NCI-H1417 (cell line): ENCODE measurements at places on chromosomes 5 and 9.

DNA sequence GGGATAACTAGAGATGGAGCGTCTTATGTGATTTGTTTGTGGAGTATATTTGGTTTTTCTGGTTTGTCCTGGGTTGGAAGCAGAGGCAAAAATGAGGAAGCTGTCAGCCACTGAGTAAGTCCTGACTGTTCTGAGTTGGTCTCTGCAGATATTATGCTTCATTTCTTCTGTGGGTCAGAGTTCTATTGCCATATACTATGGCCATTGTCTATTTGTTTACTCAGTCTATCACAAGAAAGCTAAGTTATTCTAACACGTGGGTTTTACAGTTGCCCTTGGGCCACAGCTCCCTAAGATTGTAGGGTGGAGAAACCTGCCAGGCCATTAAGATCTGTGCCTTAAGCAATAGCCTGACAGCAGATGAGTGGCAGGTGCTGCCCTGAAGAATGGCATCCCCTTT is 3.0 kb upstream of the CTSV start:
- no peak for DNase-seq

GRCh38 chr5:175897285-175897684 is 25.9 kb downstream of the CPLX2 start:
- DNase-seq: no peak

- no peak for DNase-seq
Measured at GRCh38 chr5:150058480-150059126, 27.8 kb downstream of the CSF1R start.

DNA sequence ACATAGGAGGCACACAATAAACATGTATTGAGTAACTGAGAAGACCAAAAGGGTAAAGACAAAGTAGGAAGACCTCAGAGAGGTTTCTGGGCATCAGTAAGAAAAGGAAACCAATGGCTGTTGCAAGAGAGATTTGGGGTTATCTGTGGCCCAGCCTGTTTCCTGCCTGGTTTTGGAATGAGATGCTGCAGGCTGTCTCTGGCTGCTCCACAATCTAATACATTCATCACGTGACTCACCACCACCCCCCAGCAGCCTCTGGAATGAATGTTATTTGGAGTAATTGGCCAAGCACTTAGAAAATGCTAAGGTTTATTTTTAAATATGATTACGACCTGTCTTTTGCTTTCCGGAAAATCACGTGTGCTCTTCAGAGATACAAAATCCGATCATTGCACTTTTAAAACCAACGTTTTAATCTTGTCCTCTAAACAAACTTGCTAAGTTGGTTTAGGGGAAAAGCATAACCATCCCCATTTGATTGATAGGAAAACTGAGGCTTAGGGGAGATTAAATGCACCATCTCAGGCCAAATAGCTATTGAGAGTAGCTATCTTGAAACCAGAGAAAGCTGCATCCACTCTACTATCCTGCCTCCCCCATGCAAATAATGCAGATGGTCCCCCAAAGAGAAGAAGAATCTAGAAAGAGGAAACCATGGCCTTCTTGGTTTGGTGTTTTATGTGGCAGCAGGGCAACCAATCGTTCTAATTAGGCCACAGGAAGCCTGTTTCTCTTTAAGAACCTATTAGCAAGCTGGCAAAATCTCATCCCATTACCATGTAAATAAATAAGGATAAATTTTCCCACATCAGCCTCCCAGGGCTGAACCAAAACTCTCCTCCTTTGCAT is 151.8 kb upstream of the ADRA1B start:
- DNase-seq: no peak

DNA sequence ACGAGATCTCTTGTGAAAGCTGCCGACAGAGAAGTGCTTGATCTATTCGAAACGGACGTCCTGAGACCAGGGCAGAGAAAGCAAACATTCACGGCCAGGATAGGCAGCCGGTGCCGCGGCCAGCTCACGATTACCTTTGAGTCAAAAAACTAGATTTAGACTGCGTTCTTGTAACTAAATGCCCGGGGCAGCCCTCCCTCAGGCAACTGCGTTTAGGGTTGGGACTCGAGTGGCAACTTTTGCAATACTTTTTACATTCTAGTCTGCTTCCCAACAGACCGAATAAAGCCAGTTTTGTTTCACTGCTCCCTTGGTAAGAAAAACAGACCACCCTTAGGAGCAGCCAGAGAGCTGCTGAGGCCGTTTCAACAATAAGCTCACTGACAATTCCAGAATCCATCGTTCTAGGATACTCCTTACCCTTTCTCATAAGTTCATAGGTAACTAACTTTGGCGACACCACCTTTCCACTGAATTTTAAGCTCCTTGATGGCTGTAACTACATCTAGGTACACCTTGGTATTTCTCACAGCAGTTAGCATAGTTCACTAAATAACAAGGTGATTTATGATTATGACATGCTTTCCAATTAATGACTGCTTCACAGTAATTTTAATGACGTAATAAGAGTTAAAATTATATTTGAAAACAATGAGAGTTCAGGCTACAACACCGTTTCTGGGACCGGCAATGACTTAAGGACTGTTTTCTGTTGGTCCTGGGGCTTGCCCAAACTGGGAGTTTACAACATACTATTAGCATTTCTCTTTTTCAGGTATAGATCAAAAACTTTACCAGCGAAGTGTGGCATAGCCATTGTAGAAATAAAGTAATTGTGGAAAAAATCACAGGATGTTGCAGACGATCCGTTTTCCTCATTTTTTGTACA is 899 bp upstream of the RAPGEF6 start:
- DNase-seq: no peak

GRCh38 chr9:38000735-38001134 is 68.3 kb downstream of the SHB start:
- no peak for DNase-seq

DNA sequence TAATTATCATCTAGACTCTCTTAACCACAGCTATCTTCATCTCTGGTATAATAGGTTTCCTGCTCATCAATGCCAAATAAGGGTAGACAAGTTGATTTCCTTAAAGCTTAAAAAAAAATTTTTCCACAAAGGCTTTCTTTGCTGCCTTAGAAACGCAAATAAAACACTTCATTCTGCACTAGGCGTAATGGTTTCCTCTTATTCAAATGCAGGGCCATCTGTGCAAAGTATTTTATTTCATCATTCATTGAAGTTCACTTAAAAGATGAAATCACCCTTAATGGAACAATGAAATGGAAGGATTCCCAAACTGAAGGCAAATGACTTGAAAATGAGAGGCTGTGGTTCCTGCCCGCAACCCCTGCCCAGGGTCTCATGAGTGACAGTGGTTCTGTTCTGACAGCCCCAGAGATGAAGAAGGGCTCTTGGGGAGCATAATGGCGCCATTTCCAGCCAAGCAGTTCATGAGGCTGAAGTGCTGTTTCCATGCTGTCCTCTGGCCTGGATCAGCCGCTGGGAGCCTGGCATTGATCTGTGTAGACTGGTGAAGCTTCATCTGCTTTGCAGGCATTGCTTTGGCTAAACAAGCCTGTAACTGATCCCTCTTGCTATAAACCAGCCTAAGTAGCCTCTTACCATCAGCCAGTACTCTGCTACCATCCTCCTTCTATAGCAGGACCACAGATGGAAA is 276.9 kb upstream of the WWC1 start:
- DNase-seq: no peak

- no peak for DNase-seq
Measured at GRCh38 chr5:134567641-134568336, 42.3 kb downstream of the JADE2 start.

DNA sequence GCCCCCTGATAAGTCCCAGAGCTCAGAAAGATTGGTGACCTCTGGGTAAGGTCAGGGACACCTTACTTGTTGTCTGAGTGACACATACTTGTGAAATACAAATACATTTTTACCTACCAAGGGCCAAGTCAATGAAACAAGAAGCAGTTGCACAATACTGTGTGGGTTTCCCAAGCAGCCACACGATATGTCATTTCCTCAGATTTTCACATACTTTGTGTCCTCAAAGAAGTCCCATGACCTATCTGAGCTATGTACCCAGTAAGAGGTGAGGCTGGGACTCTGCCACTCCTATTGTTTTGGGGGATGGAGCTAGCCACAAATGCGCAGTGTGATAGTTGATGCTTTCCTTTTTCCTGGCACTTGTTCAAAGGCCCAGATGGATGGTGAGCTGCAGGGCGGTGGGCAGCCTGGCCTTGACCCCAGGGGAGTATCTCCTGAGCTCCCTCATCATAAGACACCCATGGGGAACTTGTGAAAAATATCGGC is 4.8 kb upstream of the SLC25A51 start:
- DNase-seq: no peak

GRCh38 chr5:9157811-9158210 is 388.1 kb downstream of the SEMA5A start:
- DNase-seq: no peak

GRCh38 chr5:159601216-159601615 is 270.9 kb upstream of the IL12B start:
- no peak for DNase-seq

- DNase-seq: no peak
Measured at GRCh38 chr5:34817558-34818351, 21.2 kb upstream of the TTC23L start.

DNA sequence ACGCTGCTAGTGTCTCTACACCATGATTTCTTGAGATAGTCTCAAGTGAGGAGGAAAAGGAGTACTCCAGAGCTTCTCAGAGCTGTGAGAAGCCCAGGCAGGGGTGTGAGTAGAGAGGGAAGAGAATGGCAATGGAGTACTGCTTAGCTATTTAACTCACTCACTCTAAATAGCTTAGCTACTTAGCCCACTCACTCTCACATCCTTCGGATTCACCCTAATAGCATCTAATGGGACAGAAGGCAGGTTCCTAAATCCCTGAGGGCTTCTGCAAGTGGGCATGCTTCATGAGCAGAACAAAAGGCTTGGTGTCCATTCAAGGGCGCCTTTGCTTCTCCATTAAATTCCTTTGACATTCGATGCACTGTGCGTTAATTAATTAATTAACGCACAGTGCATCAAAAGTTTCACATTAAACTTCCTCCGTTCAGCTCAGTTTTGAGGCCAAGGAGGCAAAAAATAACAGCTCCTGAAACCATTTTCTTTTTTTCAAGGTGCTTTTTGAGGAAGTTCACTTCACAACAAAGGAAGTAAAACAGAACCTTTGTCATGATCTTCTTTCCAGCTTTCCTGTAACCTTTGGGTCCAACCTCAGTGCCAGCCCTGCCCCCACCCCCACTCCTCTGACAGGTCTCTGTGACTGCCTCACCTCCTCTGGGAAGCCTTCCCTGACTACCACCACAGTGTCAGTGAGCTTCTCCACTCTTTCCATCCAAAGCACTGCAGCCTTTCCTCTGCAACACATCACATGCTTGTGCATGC is 294.0 kb downstream of the SEC61B start:
- DNase-seq: no peak

- DNase-seq: no peak
Measured at GRCh38 chr5:177336603-177337494, 14.6 kb downstream of the LMAN2 start.
